ENCODE measurements at places on chromosomes 2 and 18.

- peak; percentile 73 for DNase-seq
These were observed 124.2 kb downstream of the AGAP1 start for GRCh38 chr2:235618039-235618438.

DNA sequence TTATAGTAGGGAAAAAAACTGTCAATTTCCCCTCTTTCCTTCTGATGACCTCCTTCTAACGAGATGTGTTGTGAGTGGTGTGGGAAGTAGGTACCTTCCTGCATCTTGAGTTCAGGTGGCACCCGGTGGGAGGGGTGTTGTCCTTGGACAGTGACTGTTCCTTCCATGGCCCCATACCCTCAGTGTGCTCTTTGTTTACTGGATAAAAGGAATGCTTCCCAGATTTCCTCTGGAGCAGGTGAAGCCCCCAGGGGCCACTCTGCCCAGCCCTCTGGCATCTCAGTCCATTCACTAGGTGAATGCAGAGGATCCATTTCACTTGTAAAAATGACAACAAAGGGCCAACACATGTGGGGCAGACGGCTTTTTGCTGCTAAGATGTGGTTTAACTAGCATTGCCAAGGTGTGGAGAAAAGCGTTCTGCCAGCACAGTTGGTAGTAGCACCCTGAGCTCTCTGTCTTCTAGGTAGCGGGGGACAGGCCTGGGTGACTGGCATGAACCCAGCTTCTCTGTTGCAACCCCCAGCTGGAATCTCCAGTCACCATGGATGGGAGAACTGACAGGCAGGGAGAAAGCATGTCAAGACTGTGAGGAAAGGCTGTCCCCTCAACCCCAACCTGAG, 6.9 kb downstream of the GDF7 start:
- no peak for DNase-seq

GRCh38 chr2:235937936-235938335, 230.2 kb downstream of the GBX2 start:
- peak; percentile 58 for DNase-seq

GRCh38 chr2:71715951-71716696, 262.8 kb downstream of the DYSF start:
- DNase-seq = no peak

- no peak for DNase-seq
These were observed 24.3 kb upstream of the KLHL29 start for GRCh38 chr2:23360571-23361125.

GRCh38 chr2:158582670-158583069, 125.9 kb downstream of the PKP4 start:
- DNase-seq = no peak

DNA sequence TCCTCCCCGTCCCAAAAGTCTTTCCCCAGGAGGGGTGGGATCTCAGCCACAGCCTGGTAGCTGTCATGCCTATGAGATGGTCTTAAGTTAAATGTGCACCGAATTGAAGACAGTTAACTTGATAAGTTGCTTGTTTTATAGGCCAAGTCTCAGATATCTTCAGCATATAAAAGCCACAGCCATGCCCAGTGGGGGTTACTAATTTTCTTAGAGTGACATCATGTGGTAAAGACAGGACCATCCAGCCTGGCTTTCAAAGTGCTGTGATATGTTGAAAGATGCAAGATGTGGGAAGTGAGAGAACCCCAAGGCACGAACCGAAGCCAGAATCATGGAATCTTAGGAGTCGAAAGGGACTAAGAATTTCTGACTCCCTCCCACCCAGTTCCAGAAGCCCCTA, 42.1 kb upstream of the FAM124B start:
- DNase-seq = no peak

- no peak for DNase-seq
These were observed 302.3 kb upstream of the UBE2E3 start for GRCh38 chr2:180677930-180678624.

GRCh38 chr2:85523903-85524335, 15.0 kb upstream of the MAT2A start:
- no peak for DNase-seq

- peak; percentile 50 for DNase-seq
These were observed 137.5 kb downstream of the TPO start for GRCh38 chr2:1550658-1551316.

DNA sequence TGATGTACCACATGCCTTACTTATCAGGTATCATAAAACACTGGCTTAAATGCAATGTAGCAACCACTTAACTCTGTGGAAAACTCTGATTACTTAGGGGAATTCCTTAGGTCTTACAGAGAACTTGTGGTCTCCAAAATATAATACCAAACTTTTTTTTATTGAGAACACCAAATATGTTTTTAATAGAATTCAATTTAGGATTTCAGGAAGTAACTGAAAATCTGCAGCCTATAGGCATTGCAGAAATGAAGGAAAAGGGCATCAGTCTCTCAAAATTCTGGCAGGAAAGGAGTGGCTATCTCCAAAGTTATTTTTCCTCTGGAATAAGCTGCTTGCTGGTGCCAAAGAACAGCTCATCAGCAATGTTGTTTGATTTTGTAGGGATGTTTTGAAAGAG, 105.3 kb upstream of the UGP2 start:
- peak; percentile 49 for DNase-seq

DNA sequence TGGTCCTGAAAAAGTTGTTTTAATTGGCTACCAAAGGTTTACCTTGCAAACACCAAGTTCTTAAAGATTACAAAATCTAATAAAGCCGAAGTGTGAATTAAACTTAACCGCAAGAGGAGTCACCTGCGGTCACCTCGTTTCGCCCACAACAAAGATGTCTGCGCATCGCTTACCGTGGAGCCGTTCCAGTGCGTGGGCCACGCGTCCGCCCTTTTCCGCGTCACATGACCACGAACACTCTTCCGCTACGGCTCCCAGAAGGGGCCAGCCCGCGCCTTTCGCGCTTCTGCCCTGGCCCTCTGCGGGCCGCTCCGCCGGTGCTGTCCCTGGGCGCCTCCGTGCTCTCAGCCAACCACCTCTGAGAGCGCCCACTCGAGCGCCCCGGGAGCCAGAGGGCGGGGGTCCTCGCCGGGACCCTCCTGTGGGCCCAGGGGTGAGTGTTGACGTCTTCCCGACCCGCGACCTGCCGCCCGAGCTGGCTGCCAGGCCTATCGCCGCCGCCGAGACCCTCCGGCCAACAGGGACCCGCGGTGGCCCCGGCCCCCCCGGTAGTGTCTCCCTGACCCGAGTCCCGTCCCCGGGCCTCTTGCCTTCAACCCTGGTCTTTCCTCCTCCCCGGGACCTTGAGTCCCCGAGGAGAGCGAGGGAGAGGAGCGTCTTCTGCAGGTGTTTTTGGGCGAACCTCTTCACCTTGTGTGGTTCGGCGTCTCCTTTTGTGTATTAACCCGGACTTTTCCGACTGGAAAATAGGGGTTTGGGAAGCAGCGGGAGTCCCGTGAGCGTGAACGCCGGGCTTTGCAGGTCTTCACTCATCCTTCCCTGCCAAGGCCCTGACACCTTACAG, at the start of gene MFF:
MFF (plus strand) TSS at position 257 of the 844 bp plus-strand sequence. CDS start 5,415 bp downstream, outside the sequence.
- peak; percentile 95 for DNase-seq

GRCh38 chr18:60389314-60389713, 16.7 kb upstream of the MC4R start:
- no peak for DNase-seq

- no peak for DNase-seq
These were observed 150.9 kb downstream of the ATAD2B start for GRCh38 chr2:23776021-23776420.

DNA sequence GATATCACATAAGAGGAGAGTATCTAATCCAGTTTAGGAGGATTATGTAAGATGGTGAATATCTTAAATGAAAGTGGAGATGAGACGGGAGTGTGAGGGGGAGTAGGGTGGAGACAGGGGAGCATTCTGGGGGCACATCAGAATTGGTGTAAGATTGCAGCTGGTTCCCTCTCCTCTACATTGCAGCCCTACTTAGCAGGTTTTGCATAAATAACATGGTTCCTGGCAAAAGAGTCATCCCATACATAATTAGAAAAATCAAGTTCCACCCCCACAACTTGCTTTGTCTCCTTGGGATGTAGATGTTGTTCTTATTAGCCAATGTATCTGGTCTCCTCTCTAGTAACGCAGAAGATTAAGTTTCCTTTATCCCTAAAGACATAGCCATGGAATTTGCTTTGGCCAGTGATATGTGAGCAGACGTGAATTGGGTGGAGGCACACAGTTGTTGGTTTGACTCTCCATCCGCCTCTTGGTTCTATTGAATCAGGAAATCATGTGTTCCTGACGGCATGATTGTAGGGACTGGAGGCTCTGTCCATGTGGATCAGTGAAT, 137.9 kb downstream of the KLHL14 start:
- no peak for DNase-seq

GRCh38 chr2:65388596-65389390, 43.6 kb downstream of the SPRED2 start:
- no peak for DNase-seq

GRCh38 chr2:176675271-176675949, 406.2 kb downstream of the MTX2 start:
- DNase-seq = no peak

- DNase-seq = no peak
These were observed 12.7 kb upstream of the FZD5 start for GRCh38 chr2:207782238-207783030.

GRCh38 chr2:173424886-173425285, 70.2 kb downstream of the CDCA7 start:
- peak; percentile 33 for DNase-seq

DNA sequence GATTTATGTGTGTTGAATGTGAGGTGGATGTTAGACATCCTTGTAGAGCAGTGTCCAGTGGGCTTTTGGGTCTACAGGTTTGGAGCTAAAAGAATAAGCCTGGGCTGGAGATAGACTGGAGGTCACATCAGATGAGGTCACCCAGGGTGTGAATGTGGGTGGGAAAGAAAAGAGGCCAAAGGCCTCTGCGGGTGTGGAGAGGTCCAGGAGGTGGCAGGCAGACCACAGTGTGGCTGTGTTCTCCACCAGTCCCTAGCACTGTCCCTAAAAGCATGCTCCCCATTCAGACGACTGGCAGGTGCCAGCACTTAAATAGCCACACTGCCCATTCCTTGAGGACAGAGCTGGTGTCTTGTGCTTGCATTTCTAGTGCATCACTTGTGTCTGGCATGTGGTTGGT, 4.1 kb downstream of the ATG4B start:
- DNase-seq = no peak

GRCh38 chr2:169080250-169081069, 11.1 kb downstream of the DHRS9 start:
- DNase-seq = no peak

DNA sequence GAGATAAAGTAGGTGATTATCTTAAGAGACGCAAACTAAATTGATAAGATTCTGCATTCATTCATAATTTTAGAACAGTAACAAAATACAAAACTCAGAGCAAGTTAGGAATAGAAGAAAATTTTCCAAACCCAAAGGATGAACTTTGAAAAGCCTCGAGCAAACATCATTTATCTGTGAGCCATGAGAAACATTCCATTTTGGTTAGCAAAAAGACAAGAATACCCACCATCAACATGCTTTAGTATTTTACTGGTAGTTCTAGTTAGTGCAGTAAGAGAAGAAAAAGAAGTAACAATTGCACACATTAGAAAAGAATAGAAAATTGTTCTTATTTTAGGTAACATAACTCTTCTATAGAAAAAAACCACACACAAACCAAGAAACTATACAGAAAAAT, 291.3 kb upstream of the TCF4 start:
- no peak for DNase-seq

- DNase-seq = no peak
These were observed 316.9 kb downstream of the TXNL1 start for GRCh38 chr18:56321470-56321869.

GRCh38 chr18:39966275-39966674, 1988.8 kb upstream of the PIK3C3 start:
- DNase-seq = peak; percentile 10

DNA sequence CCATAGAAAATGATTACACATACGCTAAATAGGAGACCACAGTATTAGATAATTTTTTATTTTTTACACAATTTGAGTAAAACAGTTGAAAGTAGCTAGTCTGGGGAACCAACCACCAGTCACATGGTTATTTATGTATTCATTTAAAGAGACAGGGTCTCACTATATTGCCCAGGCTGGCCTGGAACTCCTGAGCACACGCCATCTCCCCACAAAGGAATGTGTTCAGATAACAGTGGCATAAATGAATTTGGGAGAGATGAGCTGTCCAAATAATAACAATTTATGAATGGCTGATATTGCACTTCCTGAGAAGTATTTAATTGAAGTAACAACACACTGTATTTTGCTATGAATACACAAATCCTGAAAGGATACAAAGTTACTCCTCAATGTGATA, 39.7 kb downstream of the KIDINS220 start:
- DNase-seq = peak; percentile 25

GRCh38 chr2:216108310-216108966, 710 bp upstream of the XRCC5 start:
- no peak for DNase-seq

GRCh38 chr2:119157850-119158511, 570 bp downstream of the C1QL2 start:
- no peak for DNase-seq

GRCh38 chr2:230348787-230349186, 21.8 kb downstream of the SP140L start:
- no peak for DNase-seq

DNA sequence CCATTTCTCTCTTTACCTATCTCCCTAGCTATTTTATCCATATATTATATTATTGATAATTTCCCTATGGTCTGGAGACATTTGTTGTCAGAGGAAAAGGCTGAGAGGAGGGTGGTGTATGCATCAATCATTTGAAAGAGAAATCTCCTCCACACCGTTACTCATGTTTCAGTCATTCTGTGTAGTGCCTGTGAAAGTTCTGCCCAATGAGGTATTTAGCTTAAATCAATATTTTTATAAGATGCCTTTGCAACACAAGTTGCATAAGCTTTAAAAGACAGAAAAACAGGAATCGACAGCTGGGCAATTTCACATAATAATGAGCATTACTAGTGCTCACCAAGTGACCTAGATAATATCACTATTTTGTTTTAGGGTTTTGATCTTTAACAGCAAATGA, 363.7 kb upstream of the FSIP2 start:
- DNase-seq = no peak

DNA sequence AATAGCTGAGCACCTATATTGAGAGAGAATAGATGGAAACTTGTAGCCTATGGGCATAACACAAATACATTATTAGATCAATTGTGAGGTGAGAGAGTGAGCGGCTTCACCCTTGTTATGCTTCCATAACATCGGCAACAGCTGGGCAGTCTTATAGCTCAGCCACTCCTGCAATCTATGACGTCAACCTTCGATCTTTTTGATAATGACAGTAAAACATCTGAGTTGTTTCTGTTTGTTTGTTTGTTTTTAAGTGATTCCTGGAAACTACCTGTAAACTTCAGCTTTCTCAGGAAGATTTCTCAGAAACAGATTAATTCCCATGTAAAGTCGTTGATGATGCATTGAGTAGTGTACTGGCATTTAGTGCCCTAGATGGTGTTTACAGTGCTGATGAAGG, 90.0 kb downstream of the DSEL start:
- no peak for DNase-seq

GRCh38 chr2:46775722-46776121, 139.9 kb downstream of the MCFD2 start:
- DNase-seq = no peak

- peak; percentile 74 for DNase-seq
These were observed 9.0 kb downstream of the MALL start for GRCh38 chr2:110106642-110107041.

Measured in choroid plexus epithelial cell (primary cell).